Stimulated activated CD4-positive, alpha-beta T cell treated with anti-CD3 and anti-CD28 coated beads, Interleukin-1b, Interleukin-23, amount 100 ng/mL, for 1 hour (primary cell): ENCODE measurements at places on chromosomes 16 and 17.

DNA sequence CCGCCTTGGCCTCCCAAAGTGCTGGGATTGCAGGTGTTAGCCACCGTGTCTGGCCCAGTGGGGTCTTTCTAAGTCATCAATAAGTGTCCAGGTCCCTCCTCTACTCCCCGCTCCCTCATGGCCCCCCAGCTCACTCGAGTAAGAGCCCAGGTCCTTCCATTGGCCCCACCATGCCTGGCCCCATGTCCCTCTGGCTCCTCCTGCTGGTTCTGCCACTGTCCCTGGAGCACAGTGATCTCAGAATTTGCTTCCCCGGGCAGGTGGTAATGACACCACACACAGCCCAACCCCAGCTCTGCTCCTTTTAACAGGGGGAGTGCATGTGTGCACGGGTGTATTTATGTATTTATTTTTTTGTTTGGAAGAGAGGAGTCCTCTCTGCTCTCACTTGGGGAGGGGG lies 19.6 kb downstream of the MGAT5B start:
- no peak for DNase-seq

DNA sequence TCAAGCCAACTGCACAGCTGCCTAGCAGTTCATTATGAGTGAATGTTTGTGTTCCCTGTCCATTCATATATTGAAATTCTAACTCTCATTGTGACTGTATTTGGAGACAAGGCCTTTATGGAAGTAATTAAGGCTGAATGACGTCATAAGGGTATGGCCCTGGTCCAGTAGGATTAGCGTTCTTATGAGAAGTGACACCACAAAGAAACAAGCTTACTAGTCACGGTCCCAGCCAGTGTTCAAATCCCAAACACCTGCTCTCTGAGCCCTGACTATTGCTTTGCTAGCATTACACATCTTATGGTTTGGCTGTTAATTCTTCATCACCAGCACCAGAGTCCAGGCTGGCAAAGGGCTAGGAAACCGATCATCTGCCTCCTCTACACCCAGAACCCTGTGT lies 2.2 kb downstream of the ZNF668 start:
- no peak for DNase-seq

DNA sequence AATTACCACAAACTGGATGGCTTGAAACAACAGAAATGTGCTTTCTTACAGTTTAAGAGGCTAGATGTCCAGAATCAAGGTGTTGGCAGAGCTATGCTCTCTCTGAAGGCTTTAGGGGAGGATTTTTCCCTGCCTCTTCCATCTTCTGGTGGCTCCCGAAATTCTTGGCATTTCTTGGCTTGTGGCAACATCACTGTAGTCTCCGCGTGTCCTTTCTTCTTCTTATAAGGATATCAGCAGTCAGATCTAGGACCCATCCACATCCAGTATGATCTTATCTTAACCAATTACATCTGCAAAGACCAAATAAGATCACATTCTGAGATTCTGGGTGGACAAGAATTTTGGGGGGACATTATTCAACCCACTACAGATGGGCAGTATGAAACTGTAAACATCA lies 119.2 kb upstream of the PMFBP1 start:
- no peak for DNase-seq

DNA sequence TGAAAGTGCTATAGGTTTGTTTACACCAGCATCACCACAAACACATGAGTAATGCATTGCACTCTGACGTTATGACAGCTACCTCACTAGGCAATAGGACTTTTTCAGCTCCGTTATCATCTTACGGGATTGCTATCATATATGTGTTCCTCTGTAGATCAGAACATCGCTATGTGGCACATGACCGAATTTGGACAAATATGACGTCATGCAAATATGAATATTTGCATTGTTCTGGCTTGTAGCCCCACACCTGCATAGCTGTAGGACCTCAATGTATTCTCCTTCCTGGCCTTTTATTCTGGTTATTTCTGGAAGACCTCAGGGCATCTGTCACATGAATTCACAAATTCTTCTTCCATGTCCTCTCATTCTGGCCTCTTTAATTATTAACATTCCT lies 393.2 kb downstream of the CDH13 start:
- DNase-seq = no peak

DNA sequence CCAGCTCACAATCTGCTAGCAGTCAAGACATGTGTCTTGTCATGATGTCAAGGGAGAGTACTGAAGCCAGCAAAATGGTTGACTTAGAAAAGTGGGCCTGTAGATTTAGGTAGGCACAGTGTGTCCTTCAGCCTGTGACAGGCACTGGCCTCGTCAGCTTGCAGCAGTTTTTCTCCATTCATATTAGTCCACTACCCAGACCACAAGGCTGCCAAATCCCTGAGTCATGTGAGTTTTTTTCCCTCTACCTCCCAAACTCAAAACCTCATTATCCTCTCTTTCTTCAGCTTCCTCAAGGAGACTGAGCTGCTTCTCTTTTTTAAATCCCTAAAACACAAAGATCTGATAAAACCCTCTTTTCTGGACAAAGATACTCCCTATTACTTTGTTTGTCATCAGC lies 102.6 kb upstream of the HS3ST3A1 start:
- no peak for DNase-seq

DNA sequence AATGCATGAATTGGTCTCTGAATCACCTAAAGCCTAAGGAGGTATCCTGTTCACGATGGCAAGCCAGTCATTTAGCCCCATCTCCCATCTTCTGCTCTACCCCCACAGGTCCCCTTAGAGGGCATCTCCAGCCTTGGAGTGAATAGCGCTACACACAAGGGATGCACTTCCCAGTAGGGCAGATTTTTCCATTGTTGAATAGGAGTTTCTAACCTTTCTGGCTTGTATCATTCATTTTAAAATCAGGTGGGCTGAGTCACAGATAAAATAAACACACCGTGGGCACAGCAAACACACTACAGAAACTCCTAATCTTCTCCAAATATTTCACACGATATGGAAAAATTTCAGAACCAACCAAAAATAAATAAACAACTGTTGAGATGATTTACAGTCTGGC lies 201.2 kb upstream of the NOG start:
- DNase-seq = no peak

DNA sequence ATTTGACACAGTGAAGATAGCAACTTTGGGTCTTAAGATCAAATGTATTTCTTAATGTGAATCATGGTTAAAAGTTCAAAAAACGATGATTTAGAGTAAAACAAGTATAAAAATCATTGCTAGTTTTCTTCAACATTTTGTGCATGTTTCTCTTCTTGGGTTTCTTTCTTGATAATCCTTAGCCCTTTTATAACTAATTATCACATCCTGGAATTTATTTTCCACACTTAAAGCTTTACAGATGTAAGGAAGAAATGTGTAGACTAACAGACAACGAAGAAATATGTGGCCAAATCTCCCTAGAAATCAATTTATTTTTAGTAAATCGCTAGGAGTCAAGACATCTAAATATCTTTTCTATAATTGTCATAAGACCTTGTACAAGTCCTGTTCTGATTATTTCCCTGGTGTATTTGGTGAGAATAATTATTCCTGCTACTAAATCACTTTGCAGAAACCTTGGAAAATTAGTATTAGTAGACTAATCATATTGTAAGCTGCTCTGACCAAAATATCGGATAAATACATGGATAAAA lies 4.9 kb downstream of the NACA2 start:
- DNase-seq = no peak

DNA sequence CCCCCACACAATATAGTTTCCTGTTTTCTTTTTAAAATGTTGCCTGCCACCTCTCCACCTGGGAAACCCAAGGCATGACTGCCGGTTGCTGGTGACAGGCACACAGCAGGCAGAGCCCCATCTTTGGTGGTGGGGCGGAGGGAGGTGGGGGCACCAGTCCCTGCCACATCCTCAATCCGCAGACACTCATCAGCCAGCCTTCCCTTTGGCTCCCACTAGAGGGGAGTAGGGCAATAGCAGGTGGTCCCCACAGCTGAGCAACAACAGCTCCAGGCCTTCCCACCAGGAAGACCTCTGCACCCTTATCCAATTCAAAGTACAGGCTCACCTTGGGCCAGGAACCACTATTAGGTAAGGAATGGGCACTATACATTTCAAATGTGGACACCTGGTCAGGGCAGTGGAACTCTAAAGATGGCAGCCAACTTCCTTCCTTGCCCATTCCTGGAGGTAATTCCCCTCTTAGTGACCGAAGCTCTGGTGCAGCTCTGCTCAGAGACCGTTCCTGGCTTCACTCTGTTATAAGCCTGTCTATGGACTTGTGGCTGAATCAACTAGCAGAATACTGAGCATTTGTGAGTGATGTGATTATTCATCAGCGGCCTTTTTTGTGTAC lies 13.9 kb downstream of the RECQL5 start:
- no peak for DNase-seq
